Calu3 (cell line): ENCODE measurements at places on chromosomes 12 and 14. TPM values are rescaled to one million over a fixed set of nuclear protein-coding genes. Genes with fewer than 3 reads are reported as not detected.

The LRTM2 gene
- not detected in 2 replicates for total RNA-seq

The PLCZ1 gene
- total RNA-seq, result not detected in 2 replicates

The ARID2 gene
- total RNA-seq, result 17.5 and 22.9 TPM in 2 replicates

The PROX2 gene
- total RNA-seq, result not detected in 2 replicates

The VCPKMT gene
- total RNA-seq, result 7.1 and 8.8 TPM in 2 replicates

The GPR65 gene
- 0.09 and 0.12 TPM in 2 replicates for total RNA-seq

The CPNE6 gene
- not detected in 2 replicates for total RNA-seq

The LRP10 gene
- total RNA-seq, result 112 and 121 TPM in 2 replicates

The TSPAN11 gene
- total RNA-seq, result not detected in 2 replicates

The TSPAN19 gene
- total RNA-seq, result not detected in 2 replicates

The PNP gene
- total RNA-seq, result 81.3 and 94.9 TPM in 2 replicates

The DEPDC4 gene
- 1.9 and 3.7 TPM in 2 replicates for total RNA-seq

The C1S gene
- total RNA-seq, result 7.1 and 9.7 TPM in 2 replicates
